ENCODE measurements at places on chromosomes 2 and 18.
A peak's percentile ranks its signal among the peaks of the same experiment; 100 is the strongest.

GRCh38 chr2:138021154-138021553, 56.9 kb downstream of the HNMT start:
- DNase-seq, result no peak

- DNase-seq, result peak; percentile 10
These were observed 255.8 kb downstream of the FBXO15 start for GRCh38 chr18:73891572-73892421.

DNA sequence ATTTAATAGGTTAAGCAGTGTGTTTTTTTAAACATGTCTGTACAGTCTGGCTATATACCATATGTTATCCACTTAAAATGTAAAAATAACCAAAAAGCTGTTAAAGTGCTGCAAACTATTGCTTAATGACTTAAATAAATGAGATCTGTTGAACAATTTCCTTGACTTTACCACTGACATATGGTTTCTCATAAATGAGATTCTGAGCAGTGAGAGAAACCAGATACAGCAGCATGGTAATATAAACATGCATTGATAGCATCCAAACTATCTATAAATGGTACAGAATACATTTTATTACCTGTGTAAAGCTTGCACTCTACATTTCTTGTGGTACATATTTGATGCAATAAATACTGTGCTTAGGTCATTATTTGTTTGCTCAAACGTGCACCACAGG, 36.3 kb upstream of the TTC21B start:
- no peak for DNase-seq

- no peak for DNase-seq
These were observed 417.6 kb downstream of the ZNF521 start for GRCh38 chr18:24934258-24934932.

DNA sequence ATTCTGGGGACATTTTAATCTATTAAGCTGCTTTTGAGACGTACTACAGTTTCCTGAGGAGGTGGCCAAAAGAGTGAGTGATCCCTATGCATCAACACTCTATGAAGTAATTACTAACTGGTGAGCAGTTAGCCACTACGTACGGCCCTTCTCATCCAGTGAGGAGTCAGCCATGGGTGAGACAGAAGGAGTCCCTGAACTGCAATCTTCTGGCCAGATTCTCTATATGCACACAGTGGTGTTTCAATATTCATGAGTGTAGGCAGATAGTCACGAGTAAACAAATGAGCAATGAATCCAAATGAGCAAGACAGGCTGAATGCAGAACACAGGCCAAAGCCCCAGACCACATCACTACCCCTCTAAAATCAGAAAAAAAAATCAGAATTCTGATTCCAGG, 29.8 kb upstream of the TMEM214 start:
- DNase-seq, result no peak

GRCh38 chr18:28342231-28342630, 165.3 kb upstream of the CDH2 start:
- DNase-seq, result no peak

GRCh38 chr18:62490967-62491695, 31.7 kb upstream of the ZCCHC2 start:
- DNase-seq, result no peak

DNA sequence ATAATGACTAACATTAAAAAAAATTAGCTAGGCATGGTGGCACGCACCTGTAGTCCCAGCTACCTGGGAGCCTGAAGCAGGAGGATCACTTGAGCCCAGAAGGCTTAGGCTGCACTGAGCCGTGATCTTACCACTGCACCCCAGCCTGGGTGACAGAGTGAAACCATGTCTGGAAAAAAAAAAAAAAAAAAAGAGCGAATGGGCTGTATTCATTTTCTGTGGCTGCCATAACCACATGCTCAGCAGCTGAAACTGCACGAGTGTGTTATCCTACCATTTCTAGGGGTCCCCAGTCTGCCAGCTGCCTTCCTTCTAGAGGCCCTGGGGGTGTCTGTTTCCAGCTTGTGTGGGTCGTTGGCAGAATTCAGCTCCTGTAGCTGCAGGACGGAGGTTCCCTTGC, 247.8 kb downstream of the EIPR1 start:
- no peak for DNase-seq

GRCh38 chr2:20299113-20299512, 51.5 kb downstream of the PUM2 start:
- DNase-seq, result no peak
